ENCODE measurements at places on chromosomes 11 and 22.

- no peak for DNase-seq
These were observed 47.7 kb upstream of the EMID1 start for GRCh38 chr22:29157759-29158535.

GRCh38 chr11:123362186-123362585 is 67.9 kb upstream of the GRAMD1B start:
- DNase-seq, result no peak

DNA sequence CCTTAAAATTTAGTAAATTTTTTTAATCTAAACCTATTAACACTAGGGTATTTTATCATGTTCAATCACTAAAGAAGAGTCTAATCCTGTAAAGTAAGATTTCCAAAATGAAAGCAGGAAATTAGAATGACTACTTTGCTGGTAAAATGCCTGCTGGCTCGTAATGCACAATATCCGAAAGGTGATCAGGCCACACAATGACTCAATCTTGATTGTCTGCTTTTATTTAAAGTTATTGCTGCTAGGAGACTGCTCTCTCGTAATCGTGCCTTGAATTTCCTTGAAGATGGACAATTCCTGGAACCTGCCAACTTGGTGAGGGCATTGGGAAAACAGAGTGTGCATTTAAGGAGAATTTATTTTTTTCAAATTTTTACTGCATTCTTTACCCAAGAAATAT is 1786.5 kb upstream of the RAG2 start:
- no peak for DNase-seq

GRCh38 chr11:77063407-77063806 is 3.4 kb upstream of the CAPN5 start:
- DNase-seq, result no peak

- DNase-seq, result no peak
These were observed 18.7 kb downstream of the MRGPRX4 start for GRCh38 chr11:18191376-18191775.

- DNase-seq, result no peak
These were observed 90.0 kb downstream of the BCR start for GRCh38 chr22:23270212-23270733.

DNA sequence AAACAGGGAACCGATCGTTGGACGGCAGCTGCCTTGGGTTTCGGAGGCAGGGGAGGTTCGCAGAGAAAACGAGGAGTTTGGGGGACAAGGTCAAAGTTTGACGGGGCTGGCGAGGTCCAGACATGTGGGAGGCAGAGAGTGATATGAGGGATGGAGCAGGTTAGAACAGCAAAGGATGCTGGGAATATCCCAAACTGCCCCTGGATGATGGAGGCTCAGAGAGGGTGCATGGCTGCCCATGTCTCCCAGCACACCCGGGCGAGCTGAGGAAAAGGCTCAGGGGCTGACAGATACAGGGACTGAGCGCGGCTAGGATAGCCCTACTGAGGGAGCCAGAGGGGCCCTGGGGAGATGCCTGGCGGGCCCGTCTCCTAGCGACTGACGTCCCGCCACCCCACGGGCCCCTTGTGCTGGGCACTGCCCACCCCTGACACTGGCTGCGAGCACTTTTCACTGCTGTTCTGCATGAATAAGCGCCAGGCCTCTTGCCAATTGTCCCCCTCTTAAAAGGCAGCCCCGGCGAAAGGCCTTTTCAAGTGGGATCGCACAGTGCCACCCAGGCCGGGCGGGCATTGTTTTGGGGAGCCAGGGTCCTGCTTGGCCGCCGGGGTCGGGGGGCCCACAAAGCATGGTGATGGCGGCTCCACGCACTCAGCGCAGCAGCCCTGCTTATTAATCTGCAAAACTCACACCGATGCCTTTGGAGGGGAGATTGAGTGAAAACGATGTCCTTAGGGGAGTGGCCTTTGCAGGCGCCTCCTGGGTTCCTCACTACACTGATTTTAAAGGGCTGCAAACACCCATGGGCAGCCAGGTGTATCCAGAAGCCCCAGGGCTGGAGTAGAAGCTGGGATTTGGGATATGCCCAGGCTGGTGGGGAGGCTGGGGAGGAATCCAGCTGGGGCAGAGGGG is 90.0 kb upstream of the LINC01488 start:
- DNase-seq, result no peak

DNA sequence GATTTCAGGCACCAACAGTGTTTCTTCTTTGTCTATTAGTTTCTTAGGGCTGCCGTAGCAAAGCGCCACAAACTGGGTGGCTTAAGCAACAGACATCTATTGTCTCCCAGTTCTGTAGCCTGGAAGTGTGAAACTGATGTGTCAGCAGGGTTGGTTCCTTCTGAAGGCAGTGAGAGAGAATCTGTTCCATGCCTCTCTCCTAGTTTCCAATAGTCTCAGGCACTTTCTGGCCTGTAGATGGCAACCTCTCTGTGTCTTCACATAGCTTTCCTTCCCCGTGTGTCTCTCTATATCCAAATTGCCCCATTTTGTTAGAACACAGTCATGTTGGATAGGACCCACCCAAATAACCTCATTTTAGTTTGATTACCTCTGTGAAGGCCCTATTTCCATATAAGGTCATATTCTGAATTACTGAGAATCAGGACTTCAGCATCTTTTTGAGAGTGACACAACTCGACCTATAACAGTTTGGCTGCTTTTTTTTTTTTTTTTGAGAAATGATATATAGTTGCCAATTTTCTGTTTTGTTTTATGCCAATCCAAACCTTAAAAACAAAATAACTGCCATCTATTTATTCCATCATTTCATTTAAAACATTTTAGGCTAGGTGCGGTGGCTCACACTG is 108.2 kb downstream of the SLC36A4 start:
- no peak for DNase-seq

GRCh38 chr22:22616636-22617035 is 27.8 kb upstream of the GGTLC2 start:
- no peak for DNase-seq

Measured in CD8-positive, alpha-beta T cell (primary cell).